GM12891 (cell line): ENCODE measurements at places on chromosomes 3 and 15.

DNA sequence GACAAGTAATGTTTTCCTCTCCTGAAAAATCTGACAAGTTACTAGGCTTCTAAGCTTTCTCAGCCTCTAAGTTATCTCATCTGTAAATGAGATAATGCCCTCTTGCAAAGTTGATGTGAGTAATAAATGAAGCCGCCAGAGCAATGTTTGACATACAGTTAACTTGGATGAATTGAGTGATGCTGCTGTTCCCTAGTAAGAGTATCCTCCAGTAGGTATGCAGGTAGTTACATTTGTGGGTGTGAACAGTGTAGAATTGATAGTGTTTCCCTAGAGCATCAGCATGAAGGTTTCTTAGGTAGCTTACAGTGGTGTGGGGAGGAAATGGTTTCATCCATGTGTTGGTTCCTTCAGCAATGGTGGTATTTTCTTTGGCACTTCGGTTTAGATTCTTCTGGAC lies 3.4 kb downstream of the ATP2C1 start:
- no peak for DNase-seq

DNA sequence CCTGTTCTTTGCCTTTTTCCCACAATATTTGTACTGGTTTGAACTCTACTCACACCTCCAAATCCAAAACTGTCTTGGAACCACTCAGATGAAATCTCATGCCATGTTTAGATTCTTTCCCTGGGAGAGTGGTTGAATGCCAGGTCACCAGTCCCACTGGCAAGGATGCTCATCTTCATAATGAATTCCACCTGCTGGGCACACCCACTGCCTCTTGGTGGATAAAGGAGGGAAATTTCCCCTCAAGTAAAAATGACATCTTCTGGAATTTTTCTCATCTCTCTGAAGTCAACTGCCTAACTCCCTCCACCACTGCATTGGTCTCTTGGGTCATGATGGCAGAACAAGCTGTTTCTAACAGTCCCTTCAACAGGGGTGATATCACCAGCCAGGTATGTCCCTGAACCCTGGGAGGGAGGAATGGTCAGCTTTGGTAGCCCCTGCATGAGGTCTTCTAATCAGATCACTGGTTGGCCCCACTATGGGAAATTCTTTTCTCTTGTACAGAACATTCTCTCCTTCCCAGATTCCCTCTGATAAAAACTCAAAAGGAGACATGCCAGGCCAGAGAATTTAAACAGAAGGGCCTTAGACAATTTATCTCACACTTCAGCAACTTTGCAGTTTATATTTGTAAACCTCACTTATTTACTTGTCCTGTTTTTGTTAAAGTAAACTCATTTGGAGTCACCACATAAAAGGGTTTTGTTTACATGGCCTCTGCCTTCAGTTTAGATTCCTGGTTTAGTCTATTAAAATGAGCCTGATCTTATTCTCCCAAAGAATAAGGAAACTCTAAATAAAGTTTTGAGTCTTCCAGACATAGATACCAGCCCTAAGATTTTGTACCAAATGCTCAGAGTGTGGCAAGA lies 143.4 kb downstream of the WNT5A start:
- no peak for DNase-seq

GRCh38 chr3:127339928-127340861 lies 52.3 kb upstream of the PRR20G start:
- DNase-seq, result no peak

DNA sequence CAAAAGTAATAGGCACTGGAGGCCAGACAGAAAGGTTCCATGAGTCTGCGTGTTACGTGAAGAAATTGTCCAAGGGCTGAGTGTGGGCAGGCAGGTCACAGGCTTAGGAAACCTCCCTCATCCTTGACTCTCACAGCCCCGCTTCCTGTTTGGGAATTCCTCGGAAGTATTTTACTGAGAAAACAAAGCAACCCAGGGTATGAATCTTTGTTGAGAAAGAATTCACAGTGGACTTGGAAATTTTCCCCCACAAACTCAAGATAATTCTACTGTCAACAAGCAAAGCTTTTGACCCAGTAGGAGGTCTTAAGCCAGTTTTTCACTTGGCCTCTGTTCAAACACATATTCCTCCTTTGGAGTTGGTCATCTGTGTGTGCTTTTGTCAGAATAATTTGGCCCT lies 377.1 kb upstream of the TPM1 start:
- DNase-seq, result no peak

GRCh38 chr3:74651292-74651691 lies 36.8 kb upstream of the CNTN3 start:
- no peak for DNase-seq
